Activated naive CD4-positive, alpha-beta T cell (primary cell): ENCODE measurements at places on chromosomes 6 and 20.

DNA sequence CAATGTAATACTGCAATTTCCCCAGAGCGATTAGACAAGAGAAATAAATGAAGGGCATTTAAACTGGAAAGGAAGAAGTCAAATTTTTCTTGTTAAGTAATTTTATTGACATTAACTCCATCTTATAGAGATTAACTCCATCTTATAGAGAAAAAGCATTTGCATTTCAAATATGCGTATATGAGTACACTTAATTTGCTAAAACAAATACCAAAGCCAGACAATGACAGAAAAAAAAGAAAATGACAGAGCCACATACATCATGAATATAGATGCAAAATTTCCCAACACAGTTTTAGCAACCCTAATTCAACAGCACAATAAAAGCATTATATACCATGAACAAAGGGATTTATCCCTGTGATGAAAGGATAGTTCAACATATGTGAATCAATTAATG is 1293.1 kb upstream of the EYS start:
- DNase-seq: no peak

DNA sequence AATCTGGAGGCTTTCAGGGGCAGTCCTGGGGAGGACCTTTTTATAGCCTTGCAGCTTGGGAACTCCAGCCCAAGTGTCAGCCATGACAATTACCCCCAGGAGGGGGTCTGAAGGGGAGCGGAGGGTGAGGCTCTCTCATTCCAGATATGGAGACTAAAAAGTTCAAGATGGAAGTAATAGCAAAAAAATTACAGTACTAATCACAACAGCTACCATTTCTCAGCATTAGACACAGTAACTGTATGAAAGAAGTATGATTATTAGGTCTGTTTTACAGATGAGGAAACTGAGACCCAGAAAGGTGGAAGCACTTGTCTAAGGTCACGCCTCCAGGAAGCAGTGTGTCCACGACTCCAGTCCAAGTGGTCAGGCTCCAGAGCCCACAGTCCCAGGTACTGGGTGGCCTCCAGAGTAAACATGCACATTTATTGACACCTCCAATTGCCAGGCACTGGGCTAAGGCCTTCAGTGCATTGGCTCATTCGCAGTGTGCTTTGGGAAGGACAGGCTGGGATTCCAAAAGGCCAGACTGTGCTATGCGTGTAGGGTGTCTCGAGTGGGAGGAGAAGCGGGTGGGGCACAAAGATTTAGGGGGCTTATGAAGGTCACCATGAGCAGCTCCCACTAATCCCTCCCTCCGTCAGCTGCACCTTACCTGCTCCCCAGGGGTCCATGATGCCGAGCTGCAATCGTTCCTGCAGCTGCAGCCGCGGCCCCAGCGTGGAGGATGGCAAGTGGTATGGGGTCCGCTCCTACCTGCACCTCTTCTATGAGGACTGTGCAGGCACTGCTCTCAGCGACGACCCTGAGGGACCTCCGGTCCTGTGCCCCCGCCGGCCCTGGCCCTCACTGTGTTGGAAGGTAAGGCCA is 2.3 kb downstream of the NRSN2 start:
- no peak for DNase-seq

GRCh38 chr20:62924442-62925075 is 1.7 kb downstream of the DIDO1 start:
- DNase-seq: no peak

- no peak for DNase-seq
Observed at GRCh38 chr6:54053881-54054391, 57.3 kb upstream of the MLIP start.

DNA sequence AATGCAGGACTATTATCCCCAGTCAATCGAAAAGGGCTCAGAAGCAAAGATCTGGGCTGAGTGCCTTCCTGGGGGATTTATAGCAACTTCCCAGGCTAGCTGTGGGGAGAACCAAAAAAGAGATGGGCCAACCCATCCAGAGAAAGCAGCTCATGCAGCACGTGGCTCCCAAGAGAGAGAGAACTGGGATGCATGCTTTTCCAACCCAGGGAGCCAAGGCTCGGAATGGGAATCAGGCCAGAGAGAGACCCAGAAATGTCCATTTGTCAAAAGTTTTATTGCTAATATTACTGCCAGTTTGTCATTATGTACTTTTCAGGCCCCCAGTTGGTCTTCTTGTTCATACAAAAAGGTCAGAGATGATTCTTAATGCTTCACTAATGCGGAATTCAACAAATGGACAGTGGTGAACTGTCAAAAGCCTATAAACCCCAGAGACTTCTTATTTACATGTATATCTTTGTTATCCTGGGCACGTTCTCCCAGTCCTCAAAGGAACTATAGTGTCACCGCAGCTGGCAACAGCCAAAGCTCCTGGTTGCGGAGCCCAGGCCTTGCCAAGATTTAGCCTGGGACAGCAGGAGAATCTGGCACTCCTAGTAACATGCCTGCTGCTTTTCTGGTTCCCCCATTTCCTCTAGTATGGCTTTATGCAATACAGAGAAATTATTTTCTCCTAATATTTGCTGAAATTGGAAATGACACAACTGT is 139.1 kb upstream of the POU3F2 start:
- no peak for DNase-seq

DNA sequence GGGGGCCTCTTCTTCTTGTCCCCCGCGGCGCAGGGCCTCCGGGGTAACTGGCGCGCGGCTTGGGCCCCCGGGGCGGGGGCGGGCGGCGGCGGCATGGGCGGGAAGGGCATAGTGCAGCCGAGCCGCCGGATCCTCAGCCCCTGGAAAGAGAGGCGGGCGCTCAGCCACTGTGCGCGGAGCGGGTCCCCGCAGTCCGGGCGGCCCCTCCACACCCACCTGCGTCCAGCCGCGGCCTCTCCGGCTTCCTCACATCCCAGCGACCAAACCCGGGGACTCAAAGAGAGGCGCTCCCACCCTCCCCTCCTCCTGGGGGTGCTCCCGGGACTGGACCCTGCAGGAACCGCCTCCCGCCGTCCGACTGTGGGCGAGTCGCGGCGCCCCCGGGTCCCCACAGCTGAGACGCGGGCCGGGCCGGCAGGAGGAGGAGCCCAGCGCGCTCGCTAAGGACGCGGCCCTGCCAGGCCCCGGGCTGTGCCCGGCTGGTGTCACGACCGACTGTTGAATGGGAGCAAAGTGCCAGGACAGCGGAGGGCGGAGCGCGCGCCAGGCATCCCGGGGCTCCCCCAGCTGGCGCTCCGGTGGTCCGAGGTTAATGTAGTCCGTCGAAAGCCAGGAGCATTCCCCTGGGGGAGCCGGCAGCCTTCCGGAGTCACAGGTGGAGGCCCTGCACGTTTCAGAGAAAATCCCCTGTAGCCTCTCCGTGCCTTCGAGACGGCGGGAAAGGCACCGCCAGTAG is at the start of gene PRR18:
PRR18 (minus strand) TSS at position 360 of the 736 bp plus-strand sequence; CDS start at position 110, 250 bp downstream.
- no peak for DNase-seq

DNA sequence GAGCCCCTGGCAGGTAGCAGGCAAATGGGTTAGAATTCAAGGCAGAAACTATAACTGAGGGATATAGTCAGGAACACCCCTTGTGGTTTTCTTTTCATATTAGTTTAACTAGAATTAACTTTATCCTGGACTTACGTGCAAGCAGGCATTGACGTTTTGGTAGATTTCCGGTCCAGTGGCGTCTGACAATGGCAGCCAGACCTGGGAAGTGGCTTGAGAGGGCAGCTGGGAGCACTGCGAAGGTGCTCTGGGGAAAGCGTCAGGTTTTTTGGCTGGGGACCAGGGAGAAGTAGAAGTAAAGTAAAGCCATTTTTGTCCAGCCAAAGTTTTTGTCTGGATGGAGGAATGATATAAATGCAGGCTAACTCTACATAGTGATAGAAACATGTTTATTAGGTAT is 8.4 kb upstream of the ACSS1 start:
- no peak for DNase-seq

DNA sequence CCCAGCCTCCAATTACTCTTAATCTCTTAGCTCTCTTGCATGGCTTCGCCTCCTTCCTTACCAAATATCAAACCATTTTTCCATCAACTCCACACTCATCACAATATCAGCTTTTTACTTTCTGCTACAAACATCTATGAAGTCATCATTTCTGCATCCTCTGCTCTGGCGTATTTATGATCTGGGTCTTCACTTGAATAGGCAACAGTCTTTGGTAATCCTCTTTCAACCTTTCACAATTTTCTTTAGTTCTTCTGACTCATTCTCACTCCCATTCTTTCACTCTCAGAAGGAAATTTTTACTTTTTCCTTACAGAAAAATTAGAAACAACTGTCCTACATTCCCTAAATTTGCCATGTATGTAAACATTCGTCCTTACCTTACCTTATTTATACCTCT is 522.4 kb downstream of the HDGFL1 start:
- DNase-seq: no peak

DNA sequence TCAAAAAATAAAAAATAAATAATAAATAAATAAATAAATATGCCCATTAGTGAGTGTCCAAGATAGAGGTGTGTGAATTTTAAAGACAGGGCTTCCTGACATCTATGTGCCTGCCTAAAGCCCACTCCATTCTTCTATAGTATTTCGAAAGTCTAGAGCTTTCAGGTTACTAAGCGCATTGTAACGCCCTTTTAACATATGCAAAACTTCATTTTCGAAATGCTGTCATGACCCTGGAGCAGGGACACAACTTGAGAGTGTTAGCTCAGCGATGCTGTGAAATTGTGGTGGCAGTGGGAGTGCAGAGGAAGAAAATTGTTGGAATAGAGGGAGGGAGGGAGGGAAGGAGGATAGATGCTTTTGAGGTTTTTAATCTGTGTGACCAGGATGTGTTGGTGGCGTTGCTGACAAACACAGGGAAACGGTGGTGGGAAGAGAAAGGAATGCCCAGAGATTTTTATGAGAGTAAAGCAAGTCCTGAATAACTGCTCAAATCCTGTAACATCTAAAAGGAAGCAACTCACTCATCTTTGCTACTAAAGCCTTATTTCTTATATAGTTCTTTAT is 169.3 kb downstream of the ARID1B start:
- no peak for DNase-seq

DNA sequence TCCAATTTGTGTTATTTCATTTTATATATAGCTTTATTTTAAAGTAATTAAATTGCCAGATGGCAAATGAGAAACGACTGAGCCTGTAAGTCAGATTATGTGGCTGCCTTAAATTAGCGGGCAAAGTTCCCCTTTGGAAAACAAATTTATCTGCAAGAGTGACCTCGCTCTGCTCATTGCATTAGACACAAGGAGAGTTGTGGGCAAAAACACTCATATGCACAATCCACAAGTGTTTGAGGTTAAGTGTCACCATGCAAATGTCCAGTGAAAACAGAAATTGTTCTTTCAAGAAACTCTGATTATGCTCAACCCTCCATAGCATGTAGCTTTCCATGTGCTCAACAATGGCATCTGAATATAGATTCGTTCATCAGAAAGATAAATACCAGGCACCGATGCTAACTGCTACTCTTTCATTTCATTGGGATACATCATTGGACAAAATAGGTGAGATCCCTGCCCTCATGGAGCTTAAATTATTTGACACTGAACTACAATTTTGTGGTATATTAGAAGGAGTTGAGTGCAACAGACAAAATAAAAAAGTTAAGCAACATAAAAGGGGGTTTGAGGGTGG is 1.7 kb upstream of the NHSL1 start:
- no peak for DNase-seq

- no peak for DNase-seq
Observed at GRCh38 chr6:85402922-85403321, 47.0 kb upstream of the NT5E start.

DNA sequence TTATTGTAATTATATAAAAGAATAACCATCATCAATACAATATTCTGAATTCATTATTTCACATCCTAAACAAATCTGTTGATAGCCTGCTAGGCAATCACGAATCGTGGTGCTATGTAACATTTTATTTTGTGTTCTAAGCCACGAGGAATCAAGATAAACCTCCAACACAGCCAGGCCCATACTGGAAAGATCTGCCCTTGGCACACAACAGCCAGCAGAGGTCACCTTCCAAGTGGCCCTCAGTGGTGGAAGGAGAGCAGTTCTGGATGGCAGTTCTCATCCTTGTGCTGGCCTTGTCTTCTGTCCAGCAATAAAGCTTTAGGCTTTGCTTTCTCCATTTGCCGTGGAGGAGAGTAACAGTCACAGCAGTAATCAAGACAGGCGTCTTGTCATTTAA is 13.2 kb downstream of the ZNF831 start:
- DNase-seq: no peak

GRCh38 chr6:109877028-109878004 is 100.8 kb upstream of the GPR6 start:
- DNase-seq: no peak

DNA sequence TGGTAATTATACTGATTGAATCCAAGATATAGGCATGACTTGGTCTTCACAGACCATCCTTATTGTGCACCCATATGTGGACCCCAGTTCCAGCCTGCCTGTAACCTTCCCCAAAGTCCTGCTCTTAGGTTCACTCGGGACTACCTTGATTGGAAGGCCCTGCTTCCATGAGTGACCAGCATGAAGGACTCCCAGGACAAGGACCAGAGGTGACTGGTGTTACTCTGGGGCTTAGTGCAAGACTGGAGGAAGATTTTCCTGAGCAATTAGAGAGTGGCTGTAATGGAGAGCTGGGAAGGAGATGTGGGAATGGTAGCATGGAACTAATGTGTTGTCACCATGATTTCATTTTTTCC is 15.1 kb downstream of the BRD2 start:
- DNase-seq: no peak

GRCh38 chr6:18326001-18326400 is 61.1 kb upstream of the RNF144B start:
- no peak for DNase-seq

GRCh38 chr20:15882553-15882952 is 690.7 kb downstream of the KIF16B start:
- DNase-seq: no peak

DNA sequence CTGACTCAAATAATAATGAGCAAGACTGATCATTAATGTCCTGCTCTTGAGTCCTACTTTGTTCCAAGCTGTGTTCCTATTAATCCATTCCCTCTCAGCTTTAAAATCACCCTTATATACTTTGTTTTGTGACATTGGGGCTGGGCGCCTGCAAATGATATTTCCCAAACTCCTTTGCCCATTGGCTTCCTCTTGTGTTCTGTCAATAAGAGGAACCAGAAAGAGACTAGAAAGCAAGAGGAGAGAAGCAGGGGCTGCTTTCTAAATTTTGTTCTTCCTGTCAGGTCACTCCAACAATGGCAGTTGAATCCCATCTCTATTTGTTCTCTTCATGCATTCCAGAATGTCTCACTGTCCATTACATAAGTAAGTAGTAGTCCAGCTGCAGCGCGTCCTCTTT is 21.6 kb upstream of the TRIM27 start:
- DNase-seq: no peak

DNA sequence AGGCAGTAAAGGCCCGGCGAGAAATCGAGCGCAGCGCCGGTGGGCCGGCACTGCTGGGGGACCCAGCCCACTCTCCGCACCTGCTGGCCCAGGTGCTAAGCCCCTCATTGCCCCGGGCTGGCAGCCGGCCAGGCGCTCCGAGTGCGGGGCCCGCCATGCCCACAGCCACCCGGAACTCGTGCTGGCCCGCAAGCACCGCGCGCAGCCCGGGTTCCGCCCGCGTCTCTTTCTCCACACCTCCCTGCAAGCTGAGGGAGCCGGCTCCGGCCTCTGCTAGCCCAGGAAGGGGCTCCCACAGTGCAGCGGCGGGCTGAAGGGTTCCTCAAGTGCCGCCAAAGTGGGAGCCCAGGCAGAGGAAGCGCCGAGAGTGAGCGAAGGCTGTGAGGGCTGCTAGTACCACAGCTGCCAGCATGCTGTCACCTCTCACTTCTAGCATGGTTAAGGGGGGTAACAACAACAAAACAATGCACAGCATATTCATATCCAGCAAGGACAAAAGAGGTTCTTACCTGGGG is 11.3 kb upstream of the GMPR start:
- no peak for DNase-seq
